AG04450 (cell line): ENCODE measurements at places on chromosomes 12 and 14.

GRCh38 chr12:101968770-101969169 lies 91.4 kb downstream of the DRAM1 start:
- DNase-seq: no peak

DNA sequence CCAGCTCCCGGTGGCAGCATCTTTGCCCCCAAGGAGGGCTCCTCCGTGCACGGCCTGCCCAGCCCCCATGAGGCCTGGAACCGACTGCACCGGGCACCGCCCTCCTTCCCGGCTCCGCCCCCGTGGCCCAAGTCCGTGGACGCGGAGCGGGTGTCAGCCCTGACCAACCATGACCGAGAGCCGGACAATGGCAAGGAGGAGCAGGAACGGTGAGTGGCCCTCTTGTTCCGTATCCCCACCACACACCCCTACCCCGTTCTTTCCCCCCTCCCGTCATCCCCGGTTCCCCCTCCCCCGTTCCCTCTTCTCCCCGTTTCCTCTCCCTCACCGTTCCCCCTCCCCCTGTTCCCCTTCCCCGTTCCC lies 28.3 kb downstream of the LRCOL1 start:
- no peak for DNase-seq

DNA sequence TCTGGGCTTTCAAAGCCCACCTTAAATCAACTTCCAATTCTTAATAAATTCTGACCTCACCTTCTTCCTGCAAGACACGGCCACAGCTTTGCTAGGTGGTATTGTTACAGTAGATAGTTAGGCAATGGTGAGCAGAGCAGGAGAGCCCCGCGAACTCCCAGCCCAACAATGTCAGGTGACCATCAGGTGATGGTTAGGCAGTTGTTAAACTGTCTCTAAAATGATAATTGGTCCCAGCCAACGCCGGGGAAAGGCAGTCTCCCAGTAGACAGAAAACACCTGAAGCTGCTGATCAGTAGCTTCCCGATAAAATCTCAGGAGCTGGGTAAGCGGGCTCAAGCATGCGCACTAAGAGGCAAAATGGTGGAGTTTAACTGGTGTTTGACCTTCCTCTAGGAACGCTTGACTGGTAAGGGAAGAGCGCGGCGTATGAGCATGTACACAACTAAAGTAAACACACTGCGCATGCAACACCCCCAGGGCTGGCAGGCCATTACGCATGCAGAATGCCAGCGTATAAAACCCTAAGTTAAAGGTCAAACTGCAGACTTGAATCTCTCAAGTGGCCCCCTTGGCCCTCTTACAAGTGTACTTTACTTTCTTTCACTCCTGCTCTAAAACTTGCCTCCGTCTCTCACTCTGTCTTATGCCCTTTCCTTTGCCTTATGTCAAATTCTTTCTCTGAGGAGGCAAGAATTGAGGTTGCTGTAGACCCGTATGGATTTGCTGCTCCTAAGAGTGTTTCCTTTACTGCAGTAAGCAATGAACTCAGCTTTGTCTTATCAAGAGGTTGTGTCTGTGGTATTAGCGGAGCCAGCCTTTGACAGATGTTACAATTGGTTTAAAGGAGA lies 113.5 kb downstream of the C12orf75 start:
- DNase-seq: no peak

DNA sequence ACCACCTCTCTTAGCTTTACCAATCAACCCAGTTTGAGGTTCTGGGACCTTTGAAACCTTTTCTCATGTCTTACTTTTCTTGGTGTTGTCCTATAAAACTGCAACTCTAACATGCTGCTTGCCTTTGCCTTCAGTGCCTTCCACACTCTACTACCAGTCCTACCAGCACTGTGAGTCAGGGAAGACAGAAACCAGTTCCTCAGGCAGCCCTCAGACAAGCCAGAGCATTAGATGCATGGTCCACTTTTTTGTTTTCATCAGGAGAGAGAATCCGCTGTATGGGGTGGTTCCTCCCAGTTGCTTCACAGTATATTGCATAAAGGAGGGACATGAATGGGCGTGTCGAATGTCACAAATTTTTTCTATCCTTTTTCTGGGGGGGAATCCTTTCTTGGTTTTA lies 17.3 kb upstream of the KLRB1 start:
- no peak for DNase-seq

DNA sequence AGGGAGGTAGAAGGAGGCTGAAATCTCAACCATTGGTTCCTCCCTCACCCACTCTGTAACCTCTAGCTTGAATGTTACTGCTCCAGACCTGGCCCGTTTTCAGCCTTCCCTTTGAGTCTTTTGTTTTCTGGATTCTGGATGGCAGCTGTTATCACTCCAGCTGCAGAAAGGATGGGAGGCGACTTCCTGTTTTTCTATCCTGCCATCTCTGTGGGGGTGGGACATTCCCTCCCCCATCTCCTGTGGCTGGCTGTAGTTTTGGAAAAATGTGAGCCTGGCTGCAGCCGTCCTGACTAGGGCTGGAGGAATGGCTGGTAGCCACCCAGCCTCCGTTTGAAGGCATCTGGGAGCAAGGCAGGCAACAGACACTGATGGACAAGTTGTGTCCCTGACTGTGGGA lies 2.9 kb upstream of the PPFIBP1 start:
- DNase-seq: no peak

DNA sequence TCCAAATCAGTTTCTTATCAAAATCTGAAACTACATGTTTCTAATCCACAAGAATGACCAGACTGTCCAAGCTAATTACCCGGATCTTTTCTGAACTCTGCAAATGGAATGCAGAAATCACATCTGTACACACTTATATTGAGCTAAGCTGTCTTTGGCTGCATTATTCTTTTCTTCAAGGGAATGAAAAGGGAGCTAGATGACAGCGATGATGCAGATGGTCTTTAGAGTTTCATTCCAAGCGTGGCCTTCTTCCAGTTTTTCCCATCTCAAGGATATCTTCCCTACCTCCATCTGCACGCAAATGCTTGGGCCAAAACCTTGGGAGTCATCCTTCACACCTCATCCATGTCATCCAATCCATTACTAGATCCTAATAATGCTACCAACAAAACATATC lies 12.6 kb downstream of the KCNH5 start:
- DNase-seq: no peak

GRCh38 chr14:67410313-67410712 lies 1.7 kb downstream of the PLEK2 start:
- no peak for DNase-seq

DNA sequence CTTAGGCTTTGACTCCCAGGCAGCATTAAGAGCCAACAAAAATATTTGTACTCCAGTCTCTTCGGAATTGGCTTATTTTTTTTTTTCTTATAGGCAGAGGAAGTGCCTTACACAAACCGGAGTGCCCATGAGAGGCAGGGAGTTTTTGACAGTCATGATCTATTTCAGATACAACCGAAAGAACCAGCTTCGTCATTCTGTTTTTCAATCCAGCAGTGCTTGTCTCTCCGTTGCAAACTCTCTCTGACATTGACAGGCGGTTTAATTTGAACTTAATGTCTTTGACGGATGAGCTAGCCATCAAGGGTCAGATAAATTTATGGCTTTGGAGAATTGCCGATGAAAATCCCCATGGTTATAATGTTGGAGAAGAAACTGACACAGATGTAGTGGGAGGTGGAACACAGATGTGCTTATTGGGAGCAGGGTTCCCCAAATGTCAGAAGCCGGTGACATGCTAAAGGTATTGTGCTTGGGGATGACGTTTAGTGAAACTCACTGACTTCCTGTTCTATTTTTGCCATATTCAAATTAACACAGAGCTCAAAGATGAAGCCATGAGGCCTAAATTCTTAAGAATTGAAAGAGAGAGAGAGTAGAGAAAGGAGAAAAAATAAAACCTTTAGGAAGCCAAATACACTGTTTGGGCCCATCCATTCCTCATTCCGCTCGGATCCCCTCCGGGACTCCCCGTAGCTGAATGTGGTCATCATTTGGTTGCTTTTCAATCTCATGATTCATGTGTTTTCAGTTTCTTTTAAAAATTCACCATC lies 59.7 kb downstream of the PLXNC1 start:
- DNase-seq: no peak

GRCh38 chr14:49703965-49704364 lies 11.0 kb downstream of the KLHDC1 start:
- DNase-seq: no peak

DNA sequence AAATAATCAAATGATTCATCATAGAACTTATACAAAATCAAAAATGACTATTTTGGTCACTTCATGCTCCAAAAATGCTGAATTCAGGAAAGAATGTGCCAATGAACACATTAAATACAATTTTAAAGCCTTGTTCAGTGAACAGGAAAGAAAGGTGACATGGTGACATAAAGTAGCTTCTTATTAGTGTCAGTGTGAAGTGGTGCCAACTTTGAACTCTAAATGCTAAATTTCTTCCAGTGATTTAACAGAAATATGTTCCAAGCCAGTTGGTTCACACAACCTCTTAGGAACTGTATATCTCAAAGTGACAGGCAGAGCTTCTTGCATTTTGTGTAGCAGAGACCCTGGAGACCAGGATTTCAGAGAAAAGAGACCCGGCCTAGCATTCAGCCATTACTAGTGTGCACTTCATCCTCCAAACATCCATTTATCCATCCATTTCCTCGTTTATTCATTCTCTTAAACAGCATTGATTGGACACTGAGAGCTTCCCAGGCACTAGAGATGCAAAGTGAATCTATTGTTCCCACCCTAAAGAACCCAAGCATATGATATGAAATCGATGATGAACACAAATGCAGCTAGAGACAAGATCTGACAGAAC lies 95.2 kb downstream of the FAR2 start:
- no peak for DNase-seq

- no peak for DNase-seq
These were observed 1069.0 kb downstream of the FSCB start for GRCh38 chr14:43438056-43438455.

- DNase-seq: no peak
These were observed 2.4 kb upstream of the DGLUCY start for GRCh38 chr14:91111443-91111842.

DNA sequence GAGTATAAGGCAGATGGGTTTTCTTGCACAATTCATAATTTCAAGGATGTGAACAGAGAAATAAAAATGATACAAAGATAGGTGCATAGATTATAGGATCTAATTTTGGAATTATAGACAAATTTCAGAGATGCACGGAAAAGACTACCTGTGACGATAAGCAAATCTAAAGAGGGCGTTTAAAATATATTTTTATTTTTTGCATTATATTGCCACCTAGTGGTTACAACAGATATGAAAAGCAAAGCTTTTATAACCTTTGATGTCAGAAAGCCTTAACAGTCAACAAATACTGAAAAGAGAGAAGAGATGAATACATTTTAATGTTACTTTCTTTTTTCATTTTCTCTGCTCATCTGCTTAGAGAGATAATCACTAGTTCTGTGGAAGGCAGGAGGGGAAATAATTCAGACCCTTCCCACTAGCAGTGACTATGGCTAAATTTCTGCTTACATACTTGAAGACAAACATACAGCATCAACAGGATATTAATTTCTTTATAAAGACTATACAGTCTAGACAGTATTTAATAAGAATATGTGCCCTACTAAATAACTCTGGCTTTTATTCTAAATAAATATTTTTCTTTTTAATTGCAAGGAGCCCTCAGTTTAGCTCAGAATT lies 46.3 kb downstream of the NTS start:
- no peak for DNase-seq

DNA sequence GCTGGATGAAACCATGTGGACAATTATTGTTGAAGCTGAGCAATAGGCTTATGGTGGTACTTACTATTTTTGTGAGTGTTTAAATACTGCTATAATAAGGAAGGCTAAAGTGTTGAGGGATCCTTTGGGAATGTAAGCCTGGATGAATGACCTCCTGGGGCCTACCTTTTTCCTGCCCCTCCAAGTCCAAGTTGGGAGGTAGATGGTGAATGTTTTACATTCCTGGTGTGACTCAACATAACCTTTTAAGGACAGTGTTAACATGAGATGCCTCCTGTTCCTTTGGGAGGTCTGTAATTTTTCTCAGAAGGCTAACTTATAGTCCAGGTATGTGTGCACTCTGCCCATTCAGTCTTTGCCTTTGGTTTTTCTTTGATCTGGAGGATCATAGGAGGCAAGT lies 315.9 kb downstream of the NRXN3 start:
- DNase-seq: no peak

- no peak for DNase-seq
These were observed 5.0 kb upstream of the HOXC6 start for GRCh38 chr12:54022960-54023884.

- no peak for DNase-seq
These were observed 40.3 kb downstream of the LEMD3 start for GRCh38 chr12:65209655-65210043.

GRCh38 chr12:18882690-18883089 lies 144.8 kb downstream of the CAPZA3 start:
- DNase-seq: no peak

DNA sequence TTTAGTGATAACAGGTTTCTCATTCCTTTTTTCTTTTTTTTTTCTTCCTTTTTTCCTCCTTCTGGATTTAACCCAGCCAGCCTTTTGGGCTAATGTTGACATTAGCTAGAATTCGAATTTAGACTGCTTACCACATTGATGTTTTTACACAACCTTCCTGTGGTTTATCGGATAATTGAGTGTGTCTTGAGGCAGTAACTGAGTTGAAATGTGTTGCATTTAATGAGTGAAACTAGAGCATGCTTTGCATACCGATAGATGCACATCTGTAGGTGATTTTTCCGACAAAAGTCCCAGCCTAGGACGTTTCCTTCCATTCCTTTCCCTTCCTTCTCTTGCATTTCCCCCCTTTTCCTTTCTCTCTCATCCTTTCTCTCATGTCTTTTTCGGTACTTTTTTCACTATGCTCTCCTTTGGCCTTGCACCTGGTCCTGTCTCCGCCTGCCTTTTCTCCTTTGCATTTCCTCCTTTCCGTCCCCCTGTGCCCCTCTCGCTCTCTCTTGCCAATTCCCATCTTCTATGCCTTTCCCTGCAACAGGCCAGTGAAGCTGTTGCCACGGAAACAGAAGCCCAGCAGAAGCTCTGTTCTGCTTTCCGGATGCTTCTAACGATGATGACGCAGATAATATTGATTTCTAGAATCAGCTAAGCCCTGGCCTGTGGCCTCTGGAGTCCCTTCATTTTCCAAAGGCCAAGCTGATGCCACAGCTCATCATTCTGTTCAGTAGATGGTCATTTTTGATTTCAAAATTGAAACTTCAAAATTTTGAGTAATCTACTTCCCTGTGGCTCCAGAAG lies 76.1 kb downstream of the SLC25A47 start:
- DNase-seq: no peak

DNA sequence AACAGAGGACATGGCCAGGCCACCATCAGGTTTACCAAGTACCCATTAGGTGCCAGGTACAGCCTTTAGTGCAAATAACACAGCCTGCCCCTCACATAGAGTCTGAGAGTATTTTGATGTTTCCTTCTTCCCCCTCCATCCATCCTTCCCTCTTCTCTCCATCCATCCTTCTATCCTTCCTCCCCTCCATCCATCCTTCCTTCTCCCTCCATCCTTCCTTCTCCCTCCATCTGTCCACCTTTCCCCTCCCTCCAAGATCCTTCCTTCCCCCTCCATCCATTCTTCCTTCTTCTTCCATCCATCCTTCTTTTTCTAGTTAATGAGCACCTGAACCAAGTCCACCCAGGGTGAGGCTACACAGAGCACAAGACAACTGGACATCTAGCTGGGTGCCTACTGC lies 39.8 kb downstream of the ITPK1 start:
- DNase-seq: no peak
